ENCODE measurements at places on chromosomes 12 and 14.

DNA sequence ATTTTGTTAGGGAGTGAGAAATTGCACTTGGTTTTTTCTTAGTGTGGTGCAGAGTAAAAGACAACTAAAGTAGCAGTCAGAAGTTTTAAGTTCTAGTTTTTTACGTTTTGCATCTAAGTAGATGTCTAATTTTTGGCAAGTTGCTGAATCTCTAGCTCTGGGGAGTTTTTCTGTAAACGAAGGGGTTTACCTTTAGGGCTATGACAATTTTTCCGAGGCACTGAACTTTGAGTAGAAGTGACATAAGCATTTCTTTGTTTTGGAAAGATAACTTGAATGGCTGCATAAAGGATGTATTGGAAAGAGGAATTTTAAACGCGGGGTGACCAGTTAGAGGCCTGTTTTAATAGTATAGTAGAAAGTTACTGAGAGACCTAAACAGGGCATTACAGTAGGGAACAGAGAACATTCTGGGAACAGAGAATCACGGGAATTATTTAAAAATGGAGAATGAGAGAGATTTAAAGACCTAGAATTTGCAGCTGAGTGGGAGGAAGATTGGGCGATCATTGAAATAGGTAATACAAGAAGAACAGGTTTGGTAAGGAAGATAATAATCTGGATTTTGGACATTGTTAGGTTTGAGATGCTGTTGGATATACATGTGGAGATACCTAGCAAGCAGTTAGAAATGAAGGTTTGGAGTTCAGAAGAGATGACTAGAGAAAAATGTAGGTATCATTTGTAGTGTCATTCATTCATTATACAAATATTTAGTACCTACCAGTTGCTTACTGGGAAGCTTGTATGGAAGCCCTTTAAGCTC, 1.2 kb downstream of the ZNF410 start:
- no peak for DNase-seq

DNA sequence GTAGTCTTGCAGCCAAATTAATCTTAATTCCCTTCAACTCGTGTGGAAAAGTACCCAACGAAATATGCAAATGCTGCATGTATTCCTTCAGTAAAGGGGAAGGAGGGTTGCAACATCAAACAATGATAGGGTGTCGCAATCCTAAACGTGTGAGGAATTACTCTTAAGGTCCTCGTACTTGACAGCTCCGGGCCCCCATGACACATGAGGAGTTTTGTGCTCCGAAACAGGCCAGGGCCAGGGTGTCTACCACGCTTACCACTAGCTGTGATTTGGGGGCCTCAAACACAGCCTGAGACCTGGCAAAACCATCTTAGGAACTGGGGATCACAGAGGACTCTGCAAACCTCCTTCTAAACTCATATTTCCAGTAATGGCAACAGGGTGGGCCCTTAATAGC, 20.4 kb downstream of the FOS start:
- no peak for DNase-seq

DNA sequence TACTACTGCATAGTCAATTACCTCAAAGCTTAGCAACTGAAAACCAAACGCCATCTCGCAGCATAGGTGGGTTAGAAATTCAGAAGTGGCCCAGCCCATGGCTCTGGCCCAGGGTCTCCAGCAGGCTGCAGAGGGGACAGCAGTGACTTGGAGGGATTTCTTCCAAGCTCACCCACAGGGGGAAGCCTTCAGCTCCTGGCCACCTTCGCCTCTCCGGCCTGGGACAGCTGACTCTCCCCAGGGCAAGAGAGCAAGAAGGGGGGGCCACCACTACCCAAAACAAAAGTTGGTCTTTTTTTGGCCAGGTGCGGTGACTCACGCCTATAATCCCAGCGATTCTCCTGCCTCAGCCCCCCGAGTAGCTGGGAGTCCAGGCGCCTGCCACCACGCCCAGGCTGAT, 32.2 kb upstream of the ANKRD9 start:
- no peak for DNase-seq

DNA sequence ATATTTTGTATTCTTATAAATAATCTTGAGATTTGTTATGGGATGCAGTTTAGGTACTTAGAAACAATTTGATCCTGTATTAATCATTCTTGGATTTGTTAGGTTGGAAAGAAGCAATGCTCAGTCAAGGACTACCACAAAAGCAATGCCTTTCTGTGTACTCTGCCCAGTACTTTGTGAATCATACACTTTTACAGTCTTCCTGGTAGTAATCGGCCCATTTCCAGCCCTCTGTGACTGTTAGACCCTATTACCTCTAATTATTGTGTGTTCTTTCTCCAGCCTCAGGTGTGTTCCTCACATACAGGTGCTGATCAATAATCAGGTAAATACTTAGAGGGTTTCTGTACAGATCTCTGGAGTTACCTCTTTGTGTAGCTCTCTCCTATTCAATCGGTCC, 609.0 kb downstream of the KCNH5 start:
- no peak for DNase-seq

DNA sequence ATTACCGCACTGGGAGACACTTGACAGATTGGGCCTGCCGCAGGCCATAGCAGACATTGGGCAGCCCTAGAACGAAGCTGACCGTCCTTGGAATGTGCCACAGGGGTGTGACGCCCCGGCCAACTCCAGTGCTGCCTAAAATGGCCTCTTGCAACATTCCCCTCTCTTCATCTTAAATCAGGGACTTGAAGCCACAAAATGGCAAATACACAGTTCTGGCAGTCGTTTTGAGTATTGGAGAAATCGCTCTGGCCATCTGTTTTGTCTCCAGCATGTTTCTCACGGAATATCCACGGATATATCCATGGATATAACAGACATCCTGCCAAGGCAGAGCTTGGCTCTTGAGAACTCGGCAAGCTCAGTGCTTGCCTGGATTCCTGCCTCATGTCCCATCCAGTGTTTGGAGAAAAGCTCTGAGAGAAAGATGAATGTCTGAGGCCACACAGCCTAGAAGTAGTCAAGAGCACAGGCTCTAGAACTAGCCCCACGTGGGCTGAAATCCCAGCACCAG, 158.4 kb downstream of the CHST11 start:
- DNase-seq: no peak

DNA sequence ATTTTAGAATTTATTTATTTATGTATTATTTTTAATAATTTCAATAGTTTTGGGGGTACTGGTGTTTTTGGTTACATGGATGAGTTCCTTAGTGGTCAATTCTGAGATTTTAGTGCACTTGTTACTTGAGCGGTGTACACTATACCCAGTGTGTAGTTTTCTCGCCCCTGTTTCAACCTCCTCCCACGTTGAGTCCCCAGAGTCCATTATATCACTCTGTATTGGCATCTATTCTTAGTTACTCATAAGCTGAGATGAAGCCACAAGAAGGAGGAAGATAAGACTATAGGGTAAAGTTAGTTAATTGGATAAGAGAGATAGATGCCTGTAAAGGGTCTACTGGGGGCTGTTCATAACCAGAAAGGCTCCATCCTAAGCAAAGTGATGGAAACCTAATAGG, 4.0 kb downstream of the C1S start:
- DNase-seq: no peak

- no peak for DNase-seq
Observed at GRCh38 chr12:106255952-106256351, 8.1 kb upstream of the CKAP4 start.

Measured in stimulated activated CD4-positive, alpha-beta T cell treated with anti-CD3 and anti-CD28 coated beads, Interleukin-2, amount 100 ng/mL, for 48 hours (primary cell).